ENCODE measurements at places on chromosomes 7 and 10.
A peak's percentile ranks its signal among the peaks of the same experiment; 100 is the strongest.

DNA sequence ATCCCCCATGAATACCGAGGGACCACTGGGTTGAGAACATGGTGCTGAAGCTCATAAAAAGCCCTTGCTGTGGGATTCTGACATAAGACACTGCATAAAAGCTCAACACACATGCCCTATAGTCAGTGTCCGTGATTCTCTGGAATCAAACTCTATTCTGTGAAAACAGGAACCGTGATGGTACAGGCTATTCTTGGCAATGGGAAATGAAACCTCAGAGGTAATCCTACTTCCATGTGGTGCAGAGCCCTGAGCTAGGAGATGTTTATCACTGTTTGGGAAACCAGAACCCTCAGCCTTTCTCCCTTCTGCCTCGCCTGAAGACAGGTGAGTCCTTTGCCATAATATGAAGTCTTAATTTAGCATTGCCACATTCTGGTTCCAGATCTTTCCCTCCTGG is 80.8 kb upstream of the PRSS1 start:
- no peak for DNase-seq

GRCh38 chr10:113121153-113121552 is 171.1 kb downstream of the TCF7L2 start:
- DNase-seq: no peak

- DNase-seq: no peak
Measured at GRCh38 chr7:130293521-130293920, 560 bp downstream of the CPA4 start.

GRCh38 chr7:149473251-149473650 is 12.4 kb upstream of the ZNF777 start:
- DNase-seq: no peak

DNA sequence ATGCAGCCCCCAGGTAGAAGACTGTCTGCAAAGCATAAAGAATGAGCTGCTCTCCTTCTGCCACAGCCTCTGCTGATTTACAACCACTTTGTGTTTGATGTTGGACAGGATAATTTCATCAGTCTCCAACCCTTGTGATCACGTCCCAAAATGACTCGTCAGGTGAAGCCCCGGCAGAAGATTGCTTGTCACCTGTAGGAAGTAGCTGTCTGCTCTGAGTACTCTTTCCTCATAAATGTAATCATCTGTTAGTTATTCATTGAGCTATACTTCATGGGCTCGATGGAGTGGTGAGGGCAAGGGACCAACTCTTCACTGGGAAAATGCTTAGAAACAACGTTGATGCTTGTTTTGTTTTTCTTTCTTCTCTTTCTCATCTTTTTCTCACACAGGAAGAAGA is 290.9 kb upstream of the SP8 start:
- DNase-seq: no peak

- peak; percentile 42 for DNase-seq
Measured at GRCh38 chr10:62852961-62853702, 37.0 kb upstream of the EGR2 start.

- no peak for DNase-seq
Measured at GRCh38 chr7:24158975-24159374, 125.0 kb upstream of the NPY start.

- no peak for DNase-seq
Measured at GRCh38 chr10:132671228-132672154, 114.5 kb downstream of the NKX6-2 start.

DNA sequence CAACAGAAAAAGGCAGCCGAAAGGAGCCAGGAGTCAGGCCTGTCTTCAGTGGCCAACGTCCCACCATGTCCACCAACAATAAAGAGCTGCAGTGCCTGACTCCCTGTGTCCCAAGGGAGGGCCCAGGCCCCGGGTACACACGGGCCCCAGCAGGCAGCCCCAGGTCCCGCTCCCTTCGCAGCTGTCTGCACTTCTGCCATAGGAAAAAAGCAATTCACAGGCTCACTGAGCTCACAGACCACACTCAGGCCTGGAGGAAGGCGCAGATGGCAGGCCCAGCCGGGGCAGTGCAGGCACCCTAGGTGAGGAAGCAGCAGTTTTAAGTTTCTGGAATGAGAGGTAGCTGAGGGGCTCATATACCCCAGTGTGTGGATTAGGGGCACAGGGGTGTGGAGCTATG is 100.5 kb downstream of the PRKAG2 start:
- DNase-seq: no peak

GRCh38 chr10:48431871-48432270 is 125.4 kb downstream of the MAPK8 start:
- no peak for DNase-seq

- DNase-seq: no peak
Measured at GRCh38 chr10:79128923-79129305, 60.1 kb downstream of the ZMIZ1 start.

DNA sequence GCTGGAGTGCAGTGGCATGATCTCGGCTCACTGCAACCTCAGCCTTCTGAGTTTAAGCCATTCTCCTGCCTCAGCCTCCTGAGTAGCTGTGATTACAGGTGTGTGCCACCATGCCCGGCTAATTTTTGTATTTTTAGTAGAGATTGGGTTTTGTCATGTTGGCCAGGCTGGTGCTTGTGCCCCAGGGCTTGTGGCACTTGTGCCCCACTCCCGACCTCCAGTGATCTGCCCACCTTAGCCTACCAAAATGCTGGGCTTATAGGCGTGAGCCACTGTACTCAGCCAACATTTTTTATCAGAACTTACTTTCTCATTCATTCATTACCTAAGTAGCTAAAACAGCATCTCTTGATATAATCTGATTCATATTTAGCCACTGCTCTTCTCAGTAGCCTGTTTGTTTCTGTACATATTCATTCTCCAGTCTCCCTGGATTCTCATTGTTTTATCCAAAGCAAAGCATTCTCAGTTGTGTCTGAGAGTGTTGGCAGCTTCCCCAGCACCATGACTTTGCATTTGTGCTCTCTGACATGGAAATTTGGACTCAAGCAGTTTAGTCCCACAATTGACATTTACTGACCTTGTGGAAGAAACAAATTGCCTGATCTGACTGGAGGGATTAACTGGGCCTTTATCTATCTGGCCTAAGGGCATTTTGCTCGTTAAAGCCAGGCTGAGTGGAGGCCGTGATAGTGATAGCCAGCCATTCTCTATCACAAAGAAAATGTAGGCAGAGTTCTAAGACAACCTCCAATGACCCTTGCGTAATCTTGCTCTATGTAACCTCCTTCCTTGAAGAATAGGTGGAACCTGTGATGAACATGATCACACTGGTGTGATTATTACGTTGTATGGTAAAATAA is 44.9 kb downstream of the AKR1B15 start:
- no peak for DNase-seq

DNA sequence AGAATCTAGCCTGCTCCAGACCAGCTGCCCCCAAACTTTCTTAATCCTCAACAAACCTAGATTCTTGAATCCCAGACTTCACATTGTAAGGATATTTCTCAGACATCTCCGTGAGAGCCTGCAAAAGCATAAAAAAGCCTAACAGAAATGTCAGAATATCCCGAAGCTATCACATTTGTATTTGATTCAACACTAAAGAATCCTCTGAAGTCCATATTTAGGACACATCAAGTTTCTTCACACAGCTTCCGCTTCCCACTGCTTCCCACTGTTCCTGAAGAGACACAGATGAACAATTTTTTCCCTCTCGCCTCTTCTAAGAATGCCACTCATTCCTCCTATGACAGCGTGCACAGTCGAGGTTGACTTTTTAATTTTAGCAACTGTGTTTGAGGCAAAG is 396.2 kb upstream of the IGFBP3 start:
- DNase-seq: no peak

GRCh38 chr10:79180414-79181221 is 111.9 kb downstream of the ZMIZ1 start:
- no peak for DNase-seq

DNA sequence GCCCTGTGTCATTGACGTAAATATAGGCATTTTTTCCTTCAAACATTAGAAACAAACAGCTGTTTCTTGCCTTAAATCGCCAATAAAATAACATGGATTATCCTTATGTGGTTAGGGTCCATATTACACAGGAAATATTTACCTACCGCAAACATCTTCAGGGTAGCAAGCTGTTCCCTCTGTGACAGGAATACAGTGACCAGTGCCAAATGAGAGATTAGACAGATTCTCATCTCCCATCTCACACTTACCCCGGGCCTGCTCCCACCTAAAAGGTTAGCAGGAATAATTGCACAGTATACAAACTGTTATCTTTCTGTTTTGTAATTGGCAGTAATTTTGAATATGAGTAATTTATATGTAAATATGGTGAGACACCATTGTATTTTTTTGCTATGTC is 16.5 kb downstream of the MKI67 start:
- no peak for DNase-seq

DNA sequence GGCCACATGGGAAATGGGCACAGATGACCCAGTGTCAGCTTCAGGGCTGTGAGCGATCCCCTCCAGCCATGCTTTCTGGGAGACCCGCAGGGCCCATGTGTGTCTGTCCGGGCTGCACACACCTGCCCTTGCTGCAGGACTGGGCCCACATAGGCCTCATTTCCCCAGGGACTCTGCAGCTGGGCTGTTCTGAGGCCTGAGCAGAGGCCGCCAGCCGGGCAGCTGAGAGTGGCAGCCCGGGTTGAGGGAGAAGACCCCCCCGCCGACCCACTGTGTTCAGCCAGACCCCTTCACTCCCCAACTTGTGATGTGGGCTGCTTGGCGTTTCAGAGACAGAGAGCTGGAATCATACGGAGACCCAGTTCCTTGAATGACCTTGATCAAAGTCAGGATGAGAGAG is 50.1 kb upstream of the DPYSL4 start:
- no peak for DNase-seq

DNA sequence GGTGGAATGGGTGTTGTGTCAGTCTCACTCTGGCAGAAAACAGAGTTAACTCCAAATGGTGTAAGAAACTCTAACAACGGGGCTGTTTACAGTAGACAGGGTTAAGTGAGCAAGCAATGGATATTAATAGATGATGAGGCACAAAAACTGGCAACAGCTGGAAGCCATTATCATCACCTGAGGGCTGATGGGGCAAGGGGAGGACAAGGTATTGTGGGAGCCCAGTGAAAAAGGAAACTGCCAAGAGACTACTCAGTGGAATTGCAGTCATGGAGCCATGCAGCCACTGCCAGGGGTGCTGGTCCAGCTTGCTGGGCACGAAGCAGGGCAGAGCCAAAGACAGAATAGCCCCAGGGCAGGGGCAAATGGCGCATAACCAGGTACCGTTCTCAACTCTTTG is 260.7 kb downstream of the BICC1 start:
- no peak for DNase-seq

DNA sequence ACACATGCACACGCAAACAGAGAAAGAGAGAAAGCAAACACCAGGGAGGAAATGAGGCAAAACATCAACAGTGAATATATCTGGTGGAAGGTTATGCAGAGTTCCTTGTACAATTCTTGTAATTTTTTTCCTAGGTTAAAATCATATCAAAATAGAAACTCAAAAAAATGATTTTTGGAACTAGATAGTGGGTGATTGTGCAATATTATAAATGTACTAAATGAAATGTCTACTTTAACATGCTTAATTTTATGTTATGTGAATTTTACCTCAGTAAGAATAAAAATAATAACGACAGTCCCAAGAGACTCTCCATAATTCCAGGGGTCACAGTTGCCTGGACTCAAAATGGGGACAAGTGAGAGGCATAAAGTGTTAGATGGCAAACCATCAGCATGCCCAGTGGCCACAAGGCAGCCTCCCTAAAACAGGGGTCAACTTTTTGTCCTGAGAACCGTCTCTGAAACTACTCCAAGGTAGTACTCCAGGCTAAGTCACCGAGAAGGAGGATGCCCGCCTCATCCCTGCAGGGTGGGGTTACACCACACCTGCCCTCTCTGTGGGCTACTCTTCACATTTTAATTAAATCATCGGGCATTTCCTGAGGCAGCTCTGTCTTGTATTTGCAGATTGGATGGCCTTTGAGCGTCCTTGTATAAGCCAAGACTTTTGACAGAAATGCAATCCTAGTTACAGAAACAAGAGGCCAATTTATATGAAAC is 267.7 kb downstream of the ELMO1 start:
- no peak for DNase-seq

- peak; percentile 39 for DNase-seq
Measured at GRCh38 chr7:103447073-103447960, 1.3 kb upstream of the SLC26A5 start.

DNA sequence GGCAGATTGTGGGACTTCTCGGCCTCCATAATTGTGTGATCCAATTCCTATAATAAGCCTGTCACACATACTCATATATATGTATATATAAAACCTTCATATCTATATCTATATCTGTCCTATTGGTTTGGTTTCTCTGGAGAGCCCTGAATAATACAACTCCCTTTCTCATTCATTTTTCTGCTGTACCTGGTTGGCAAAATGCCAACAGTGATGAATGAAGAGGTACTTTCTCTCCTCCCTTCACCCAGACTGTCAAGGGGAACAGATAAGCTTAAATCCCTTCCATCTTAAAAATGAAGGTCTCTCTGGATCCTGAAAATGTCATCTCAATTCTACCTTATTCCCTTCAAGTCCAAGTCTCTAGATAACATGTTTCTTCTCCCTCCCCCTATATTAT is 60.3 kb upstream of the FOXP2 start:
- DNase-seq: no peak

GRCh38 chr7:154864523-154864891 is 138.4 kb downstream of the PAXIP1 start:
- DNase-seq: no peak

GRCh38 chr7:80309377-80309776 is 174.7 kb downstream of the GNAI1 start:
- DNase-seq: no peak

DNA sequence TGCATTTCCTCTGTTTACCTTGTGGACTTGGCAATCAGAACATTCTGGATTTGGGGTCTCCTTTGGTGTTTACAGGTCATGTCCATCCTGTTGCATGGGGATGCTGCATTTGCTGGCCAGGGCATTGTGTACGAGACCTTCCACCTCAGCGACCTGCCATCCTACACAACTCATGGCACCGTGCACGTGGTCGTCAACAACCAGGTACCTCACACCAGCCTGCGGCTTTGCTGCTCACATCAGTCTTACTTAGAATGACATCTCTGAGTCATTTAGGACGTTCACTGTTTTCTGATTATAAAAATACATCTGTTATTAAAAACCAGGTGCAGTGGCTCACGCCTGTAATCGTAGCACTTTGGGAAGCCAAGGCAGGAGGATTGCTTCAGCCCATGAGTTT is 67.0 kb upstream of the ZMIZ2 start:
- DNase-seq: no peak

GRCh38 chr7:105934572-105935185 is 28.4 kb upstream of the CDHR3 start:
- no peak for DNase-seq

- no peak for DNase-seq
Measured at GRCh38 chr10:5946786-5947185, 30.6 kb downstream of the IL15RA start.

GRCh38 chr10:14478604-14479003 is 147.9 kb upstream of the FRMD4A start:
- DNase-seq: no peak

DNA sequence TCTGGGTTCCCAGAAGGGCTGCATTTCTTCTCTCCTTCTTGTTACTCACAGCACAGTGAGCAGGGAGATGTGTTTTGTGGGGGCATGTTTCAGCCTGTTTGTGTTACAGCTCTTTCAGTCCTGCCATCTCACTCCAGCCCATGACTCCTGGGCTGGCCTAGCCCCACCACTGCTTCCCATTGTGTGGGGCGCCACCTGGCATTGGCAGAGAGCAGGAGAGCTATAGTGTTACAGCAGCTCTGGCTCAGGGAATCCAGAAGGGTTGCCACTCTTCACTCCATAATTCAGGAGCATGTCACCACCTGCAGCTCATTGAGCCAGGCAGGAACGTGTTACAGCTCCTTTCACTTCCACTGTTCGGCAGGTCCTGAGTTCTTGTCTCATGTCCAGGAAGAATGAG is 30.0 kb downstream of the CLDN12 start:
- DNase-seq: no peak
